NCI-H1105 (cell line): ENCODE measurements at places on chromosomes 12 and 14.

- DNase-seq, result no peak
Observed at GRCh38 chr12:76189851-76190250, 105.4 kb upstream of the NAP1L1 start.

- DNase-seq, result no peak
Observed at GRCh38 chr12:16310934-16311333, 33.4 kb upstream of the SLC15A5 start.

DNA sequence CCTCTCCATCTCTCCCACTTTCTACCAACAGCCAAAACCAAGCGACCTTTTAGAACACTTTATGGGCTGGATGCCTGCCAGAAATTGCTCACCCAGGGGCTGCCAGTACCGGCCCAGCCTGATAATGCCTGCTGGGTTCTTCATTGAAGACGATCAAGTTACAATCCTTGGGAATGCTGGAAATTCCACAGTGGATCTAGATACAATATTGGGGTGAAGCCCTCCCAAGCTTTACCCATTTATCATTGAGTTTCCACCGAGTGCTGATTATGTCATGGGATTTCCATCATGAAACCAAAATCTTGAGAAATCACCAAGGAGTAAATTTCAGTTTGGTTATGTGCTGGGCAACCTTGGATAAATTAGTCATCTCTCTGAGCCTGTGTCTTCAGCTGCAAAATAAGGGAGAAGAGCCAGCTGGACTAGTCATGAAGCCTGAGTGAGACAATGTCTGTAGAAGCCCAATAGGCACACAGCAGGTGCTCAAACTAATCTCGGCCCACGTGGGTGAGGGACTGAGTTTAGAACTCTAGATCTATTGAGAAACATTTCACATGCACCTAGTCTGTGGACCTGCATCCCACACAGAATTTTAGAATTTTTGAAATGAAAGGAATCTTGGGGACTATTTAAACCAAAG, 75.5 kb upstream of the CLMN start:
- no peak for DNase-seq

- no peak for DNase-seq
Observed at GRCh38 chr14:87122166-87122565, 870.8 kb downstream of the GALC start.

DNA sequence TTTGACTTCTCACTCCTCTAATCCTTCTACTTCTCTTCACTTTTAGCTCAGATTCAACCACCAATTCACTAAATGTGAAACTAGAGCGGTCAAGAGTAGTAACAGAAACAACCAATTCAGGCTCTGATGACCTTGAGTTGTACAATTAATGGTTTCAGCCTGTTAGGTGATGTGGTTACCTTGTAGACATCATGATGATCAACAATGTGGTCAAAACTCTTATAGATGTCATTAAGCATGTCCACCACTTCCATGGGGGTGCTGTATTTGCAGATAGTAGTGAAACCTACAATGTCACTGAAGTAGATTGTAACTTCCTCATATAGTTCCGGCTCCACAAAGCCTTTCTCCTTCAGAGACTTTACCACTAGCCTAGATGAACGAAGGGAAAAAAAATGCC, 54.1 kb upstream of the PLBD1 start:
- DNase-seq, result no peak

GRCh38 chr12:13817131-13817530, 164.3 kb downstream of the GRIN2B start:
- DNase-seq, result no peak

DNA sequence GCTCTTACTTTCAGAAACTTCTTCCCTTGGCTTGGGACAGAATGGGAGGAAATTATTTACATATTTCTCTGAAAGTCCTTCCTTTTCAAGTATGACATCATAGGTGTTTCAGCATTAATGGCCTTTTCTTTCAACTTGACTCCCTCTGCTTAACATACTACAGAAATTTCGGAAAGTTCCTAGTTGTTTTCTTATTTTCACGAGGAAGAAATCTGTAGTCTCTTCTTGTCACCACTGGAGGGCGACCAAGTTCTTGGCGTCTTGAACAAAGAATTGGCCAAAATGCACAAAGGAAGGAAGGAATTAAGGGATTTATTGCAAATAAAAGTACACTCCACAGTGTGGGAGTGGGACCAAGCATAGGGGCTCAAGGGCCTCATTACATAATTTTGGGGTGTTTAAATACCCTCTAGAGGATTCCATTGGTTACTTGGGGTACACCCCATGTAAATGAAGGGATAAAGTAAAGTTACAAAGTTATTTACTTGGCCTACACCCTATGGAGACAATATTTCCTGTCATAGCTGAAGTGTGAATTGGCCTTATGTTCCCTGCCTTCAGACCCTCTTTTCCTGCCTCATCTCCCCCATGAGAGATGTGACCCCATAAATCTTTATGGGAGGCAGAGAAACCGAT, 70.4 kb downstream of the RPL10L start:
- DNase-seq, result peak; percentile 26

- no peak for DNase-seq
Observed at GRCh38 chr12:85765453-85765869, 70.7 kb downstream of the RASSF9 start.

- no peak for DNase-seq
Observed at GRCh38 chr14:93723001-93723400, 65.3 kb downstream of the PRIMA1 start.

DNA sequence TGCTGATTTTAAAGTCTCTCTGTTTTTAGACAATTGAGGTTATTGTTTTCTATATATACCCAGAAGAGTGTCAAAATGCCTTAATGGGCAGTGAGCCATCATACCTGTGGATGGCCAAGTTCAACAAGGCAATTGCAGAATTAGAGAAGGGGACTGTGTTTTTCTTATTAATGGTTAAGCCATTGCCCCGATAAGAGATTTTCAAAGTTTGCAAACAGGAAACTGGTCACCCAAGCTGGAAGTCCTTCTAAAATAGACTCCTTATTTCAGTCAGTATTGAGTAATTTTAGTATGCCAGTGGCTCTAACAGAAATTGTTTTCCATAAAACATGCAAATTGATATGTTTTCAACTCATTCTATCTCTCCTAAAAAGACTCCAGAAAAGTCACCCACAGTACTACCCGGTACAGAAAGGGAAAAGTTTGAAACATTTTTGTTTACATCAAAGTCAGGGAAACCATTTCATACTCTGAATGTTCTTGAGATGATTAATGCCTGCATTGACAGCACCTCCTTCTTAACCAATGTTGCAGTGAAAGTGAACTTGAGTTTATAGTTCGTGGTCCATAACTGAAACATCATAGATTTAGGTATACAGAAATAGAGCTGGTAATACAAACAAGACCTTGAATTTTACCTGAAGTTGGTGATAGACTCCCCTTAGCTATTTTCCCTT, 191.1 kb downstream of the TMX1 start:
- DNase-seq, result no peak

DNA sequence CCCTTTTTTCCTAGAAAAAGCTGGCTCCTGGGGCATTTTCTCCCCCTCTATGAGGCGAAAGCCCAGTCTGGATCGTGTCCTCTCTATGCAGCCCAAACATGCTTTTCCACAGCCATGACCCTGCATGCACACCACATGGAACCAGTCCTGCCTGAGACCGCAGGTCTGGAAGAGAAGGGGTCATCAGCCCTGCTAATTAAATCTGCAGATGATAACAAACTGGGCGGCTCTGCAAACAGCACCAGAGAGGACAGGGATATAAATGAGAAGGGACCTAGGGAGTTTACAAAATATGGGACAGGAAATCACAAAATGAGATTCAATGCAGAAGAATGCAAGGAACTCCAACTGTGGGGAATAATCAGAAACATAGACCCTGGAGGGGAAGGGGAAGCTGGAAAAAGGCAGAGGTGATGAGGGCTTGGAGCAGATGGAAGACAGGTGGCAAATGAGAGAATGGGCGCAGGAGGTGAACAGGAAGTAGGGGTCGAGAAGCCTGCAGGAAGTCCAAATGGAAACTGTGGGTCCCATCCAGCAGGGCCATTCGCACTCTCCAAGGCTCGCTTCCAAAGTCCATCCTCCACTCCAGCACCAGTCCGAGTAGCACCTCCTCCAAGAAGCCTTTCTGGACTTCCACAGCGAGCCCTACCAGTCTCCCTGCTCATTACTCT, 76.3 kb downstream of the ANO2 start:
- no peak for DNase-seq

GRCh38 chr14:95531473-95531872, 3.4 kb upstream of the GLRX5 start:
- DNase-seq, result no peak

DNA sequence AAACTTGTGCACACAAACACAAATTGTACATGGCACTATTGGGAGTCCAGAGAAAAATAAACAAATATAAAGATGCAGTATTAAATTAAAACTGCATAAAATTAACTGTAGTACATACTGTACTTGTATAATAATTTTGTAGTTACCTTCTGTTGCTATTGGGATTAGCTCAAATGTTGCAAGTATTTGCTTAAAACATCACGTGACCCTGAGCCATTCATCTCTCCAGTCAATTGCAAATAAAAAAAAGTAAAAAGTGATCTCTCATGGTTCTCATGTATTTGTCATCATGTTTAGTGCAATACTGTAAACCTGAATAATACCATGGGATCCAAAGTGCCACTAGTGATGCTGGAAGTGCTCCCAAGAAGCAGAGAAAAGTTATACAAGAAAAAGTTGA, 88.1 kb upstream of the NAV3 start:
- no peak for DNase-seq

GRCh38 chr14:43539210-43539609, 967.9 kb downstream of the FSCB start:
- no peak for DNase-seq

- no peak for DNase-seq
Observed at GRCh38 chr12:80485222-80485987, 41.4 kb downstream of the PTPRQ start.
